ENCODE measurements at places on chromosomes 12 and 14.

DNA sequence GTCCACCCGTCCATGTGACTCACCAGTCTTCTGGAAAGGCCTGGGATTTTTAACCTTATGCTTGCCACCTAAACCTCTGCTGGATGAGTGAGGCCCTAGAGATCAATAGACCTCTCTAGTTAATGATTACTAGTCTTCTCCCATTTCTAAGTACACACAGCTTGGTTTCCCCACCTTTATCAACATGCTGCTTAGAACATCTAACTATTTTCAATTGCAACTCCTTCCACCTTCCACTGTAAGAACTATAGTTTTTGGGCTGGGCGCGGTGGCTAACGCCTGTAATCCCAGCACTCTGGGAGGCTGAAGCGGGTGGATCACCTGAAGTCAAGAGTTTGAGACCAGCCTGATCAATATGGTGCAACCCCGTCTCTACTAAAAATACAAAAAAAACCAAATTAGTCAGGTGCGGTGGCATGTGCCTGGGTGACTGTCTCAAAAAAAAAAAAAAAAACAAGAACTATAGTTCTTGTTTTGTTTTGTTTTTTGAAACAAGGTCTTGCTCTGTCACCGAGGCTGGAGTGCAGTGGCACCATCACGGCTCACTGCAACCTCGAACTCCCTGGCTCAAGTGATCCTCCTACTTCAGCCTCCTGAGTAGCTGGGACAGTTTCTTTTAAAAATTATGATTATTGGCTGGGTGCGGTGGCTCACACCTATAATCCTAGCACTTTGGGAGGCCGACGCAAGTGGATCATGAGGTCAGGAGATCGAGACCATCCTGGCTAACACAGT is 18.7 kb upstream of the MDM2 start:
- no peak for DNase-seq

GRCh38 chr14:54200726-54201125 is 196.1 kb upstream of the CDKN3 start:
- no peak for DNase-seq

DNA sequence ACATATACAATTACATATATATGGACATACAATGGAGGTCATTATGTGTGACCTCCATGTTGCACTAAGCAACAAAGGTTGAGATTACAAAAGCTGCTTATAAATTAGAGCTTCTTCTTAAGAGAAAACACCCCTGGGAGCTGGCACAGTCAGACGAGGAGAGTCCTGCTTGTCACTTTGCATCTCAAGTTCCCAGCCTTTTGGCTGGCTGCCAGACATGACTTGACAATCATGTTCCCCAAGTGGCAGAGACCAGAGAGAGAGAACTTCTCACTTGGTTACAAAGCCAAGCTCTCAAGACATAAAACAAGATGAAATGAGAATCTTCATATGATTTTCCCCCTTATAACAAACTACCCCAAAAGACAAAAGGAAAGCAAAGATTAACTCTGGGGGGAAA is 8.5 kb upstream of the SYNJ2BP start:
- DNase-seq, result no peak

DNA sequence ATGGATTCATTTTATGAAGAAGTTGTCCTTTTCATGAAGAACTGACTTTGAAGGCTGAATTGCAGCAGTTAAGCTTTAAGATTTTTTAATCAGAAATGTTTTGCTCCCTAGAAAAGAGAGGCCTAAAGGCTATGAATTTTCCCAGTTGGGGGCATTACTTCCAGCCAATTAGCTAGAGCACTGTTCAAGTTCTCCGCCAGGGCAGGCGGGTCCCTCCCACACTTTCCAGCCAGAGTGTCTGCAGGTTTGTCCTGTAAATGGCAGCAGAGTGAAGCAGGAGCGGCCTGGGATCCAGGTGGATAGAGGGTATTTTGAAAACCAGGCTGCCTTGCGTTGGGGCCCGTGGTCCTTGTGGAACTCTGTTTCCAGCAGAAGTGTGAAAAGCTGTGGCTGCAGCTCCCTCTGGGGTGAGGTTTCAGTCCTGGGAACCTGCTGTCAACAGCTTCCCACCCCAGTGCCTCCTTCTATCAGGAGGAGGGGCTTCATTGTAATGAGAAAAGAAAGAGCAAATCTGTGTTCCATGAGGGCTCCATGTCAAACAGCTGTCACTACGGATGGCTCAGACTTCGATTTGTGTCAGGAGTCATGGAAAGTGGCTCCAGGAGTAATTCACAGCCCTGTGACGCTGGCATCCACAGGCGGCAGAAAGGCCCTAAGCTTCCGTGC is 210.7 kb upstream of the TMEM132C start:
- no peak for DNase-seq

DNA sequence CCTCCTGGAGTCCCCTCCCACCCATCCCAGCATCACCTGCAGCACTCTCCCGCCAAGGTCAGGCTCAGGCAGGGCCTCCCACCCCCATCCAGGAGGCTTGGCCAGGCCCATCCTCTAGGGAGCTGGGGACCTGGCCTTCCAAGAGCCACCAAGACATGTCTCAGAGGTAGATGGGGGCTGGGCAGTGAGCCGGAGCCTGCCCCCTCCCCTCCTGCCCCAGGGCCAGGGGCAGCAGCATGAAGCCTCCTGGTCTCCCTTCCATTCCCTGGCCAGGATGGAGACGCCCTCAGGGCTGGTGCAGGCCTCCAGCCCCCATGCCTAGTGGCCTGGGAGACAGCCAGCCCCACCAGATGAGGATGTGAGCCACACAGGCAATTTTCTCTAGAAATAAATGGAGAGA is 69.3 kb upstream of the C14orf180 start:
- no peak for DNase-seq

DNA sequence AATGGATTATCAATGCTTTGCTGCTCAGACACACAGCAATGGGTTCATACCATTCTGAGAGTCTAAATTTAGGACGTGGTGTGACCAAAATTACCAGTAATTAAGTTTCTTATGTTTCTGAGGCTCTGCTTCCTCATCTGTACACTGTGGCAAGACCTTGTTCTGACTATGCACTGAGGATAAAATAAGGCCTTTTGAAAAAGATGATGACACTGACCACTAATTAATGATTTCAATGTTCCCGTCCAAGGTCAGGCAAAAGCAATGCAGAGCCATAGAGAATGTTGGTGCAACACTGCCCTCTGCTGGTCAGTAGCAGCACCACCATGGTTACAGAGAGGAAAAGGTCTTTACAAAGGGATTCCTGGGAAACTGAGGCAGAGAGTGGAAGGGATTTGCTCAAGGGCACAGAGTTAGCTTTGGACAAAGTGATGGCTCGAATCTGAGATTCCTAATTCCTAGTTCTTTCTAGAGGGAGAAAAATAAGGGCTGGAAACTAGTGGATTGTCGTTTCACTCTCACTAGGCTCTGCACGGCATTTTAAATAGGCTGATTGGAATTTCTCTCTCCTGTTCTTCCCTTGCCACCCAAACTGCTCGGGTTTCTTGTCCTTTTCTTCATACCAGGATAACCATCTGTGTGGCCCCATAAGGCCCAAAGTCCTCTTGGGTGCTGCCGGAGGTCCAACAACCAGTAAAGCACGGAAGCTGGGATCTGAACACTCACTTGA is 22.3 kb upstream of the P2RX7 start:
- no peak for DNase-seq

- DNase-seq, result no peak
Observed at GRCh38 chr14:60161196-60162107, 3.7 kb downstream of the DHRS7 start.

GRCh38 chr12:125436686-125437085 is 371.5 kb downstream of the AACS start:
- no peak for DNase-seq

DNA sequence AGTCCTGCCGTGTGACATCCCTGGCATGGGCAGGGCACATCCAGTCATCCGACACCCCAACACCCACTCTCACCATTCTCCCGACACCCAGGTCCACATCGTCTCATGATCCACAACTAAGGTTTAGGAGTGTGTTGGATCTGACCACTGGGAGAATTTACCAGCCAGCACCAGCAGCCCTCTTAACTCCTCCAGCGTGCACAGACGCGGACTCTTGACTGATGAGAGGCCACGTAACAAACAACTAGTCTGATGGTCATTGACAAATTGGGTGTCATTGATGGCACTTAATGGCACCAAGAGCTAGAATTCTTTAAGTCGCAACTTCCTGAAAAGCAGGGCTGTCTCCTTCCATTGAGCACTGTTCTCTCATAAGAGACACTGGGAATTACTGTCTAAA is 203.0 kb upstream of the SFSWAP start:
- DNase-seq, result no peak

DNA sequence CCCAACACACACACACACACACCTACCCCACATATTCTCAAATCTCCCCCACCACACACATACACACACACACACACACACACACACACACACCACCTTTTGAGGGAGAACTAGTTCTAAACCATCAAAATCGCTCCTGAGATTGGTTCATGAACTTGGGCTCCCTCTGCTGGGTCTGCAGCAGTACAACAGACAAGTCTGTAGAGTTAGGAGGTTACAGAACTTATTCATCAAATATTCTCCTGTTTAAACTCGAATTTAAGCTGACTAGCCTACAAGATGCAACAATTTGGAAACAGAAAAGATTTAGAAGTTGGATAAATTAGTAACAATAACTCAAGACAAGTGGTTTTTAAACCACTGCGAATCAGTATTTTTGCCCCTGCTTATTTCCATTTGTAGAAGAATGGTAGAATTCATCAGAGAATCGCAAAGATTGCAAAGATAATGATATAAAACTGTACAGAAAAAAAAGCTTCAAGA is 136.4 kb upstream of the USP15 start:
- no peak for DNase-seq

DNA sequence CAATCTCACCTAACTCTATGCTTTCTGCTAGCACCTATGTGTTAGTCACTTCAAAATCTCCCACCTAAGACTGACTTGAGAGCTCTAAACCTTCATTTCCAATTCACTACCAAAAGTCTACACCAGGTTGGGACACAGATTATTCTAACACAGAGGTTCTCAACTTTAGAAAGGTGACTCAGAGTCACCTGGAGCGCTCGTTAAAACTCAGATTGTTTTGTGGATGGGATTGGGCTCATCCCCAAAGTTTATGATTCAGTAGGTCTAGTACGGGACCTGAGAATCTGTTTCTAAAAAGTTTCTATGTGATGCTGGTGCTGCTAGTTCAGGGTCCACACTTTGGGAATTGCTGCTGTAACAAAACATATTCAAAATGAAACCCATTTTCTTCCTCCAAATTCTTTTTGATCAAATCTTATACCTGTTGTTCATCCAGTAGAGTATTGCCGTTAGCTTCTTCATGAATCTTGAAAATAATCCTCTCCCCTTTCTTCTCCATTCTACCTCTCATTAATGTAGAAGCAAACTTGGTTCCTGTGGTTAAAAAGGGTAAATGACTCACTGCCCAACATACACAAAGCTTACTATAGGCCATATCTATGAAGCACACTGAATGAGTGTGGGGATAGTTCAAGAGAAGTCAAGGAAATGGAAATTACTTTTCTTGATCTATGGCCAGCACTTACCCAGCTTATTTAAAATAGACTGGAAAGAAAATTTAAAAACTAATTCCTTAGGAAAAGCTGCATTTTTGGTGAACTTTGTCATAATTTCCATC is 206.7 kb downstream of the KIF21A start:
- no peak for DNase-seq

GRCh38 chr14:85041618-85042017 is 488.3 kb upstream of the FLRT2 start:
- no peak for DNase-seq

GRCh38 chr12:53508534-53509170 is 1.4 kb upstream of the NPFF start:
- DNase-seq, result peak; percentile 61

DNA sequence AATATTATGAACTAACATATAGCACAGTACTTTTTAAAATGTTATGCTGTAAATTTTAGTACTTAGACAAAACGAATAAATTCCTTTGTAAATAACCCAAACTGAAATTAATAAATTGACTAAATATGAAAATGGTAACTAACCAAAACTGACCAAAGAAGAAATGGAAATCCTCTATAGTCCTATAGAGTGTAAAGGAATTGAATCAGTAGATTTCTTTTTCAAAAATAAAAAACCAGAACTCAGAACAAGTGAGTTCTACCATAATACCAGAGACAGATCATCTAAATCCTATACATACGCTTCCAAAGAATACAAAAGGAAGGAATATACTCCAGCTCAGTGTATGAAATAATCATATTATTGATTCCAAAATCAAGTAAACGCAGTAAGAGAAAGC is 39.8 kb downstream of the TMPRSS12 start:
- no peak for DNase-seq

- no peak for DNase-seq
Observed at GRCh38 chr14:36647824-36648753, 13.6 kb upstream of the PAX9 start.

DNA sequence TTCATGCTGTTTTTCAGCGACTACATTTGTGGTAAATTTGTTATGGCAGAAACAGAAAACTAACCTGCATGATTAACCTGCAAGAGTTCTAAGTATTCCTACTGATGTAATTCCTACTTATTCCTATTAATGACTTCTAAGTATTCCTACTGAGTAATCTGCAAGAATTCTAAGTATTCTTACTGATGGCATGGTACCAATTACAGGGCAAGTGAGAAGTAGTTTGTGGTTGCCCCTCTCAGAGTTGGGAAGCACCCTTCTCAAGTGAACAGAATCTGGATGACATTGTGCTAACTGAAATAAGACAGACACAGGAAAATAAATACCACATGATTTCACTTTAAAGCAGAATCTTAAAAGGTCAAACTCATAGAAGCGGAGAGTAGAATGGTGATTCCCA is 100.9 kb upstream of the CPNE8 start:
- no peak for DNase-seq

GRCh38 chr14:85243321-85243720 is 286.6 kb upstream of the FLRT2 start:
- no peak for DNase-seq

DNA sequence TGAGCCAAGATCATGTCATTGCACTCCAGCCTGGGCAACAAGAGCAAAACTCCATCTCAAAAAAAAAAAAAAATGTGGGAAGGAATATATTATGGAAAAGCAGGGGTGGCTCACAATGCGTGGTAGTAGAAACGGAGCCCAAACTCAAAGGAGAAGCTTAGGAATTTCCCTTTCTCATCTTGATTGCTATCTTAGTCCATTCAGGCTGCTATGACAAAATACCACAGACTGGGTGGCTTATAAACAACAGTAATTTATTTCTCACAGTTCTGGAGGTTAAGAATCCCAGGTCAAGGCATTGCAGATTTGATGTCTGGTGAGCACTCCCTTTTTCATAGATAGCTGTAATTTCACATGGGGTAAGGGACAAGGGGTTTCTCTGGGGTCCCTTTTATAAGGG is 153.8 kb upstream of the KRR1 start:
- no peak for DNase-seq

GRCh38 chr12:99917711-99918402 is 66.9 kb downstream of the ANKS1B start:
- no peak for DNase-seq

Data from activated CD8-positive, alpha-beta memory T cell treated with anti-CD3 and anti-CD28 coated beads for 48 hours (primary cell).